ENCODE measurements at places on chromosomes 4 and X. TPM values are rescaled to one million over a fixed set of nuclear protein-coding genes. Genes with fewer than 3 reads are reported as not detected.

JCHAIN gene
- polyA plus RNA-seq: 7.7 TPM

MAGIX gene
- 3.4 TPM for polyA plus RNA-seq

LRCH2 gene
- polyA plus RNA-seq: 2.7 TPM

TLR7 gene
- 0.11 TPM for polyA plus RNA-seq

TMPRSS11A gene
- 0.06 TPM for polyA plus RNA-seq

TSPAN7 gene
- 13.4 TPM for polyA plus RNA-seq

NPY2R gene
- polyA plus RNA-seq: 0.01 TPM
